Smooth muscle cell of the pulmonary artery (primary cell): ENCODE measurements at places on chromosomes 16 and 17. TPM values are rescaled to one million over a fixed set of nuclear protein-coding genes. Genes with fewer than 3 reads are reported as not detected.

Gene FMNL1
- 0.10 and 0.33 TPM in 2 replicates for total RNA-seq

Gene SOX15
- 0.07 and 0.26 TPM in 2 replicates for total RNA-seq

Gene CPHXL2
- not detected in 2 replicates for total RNA-seq

Gene GOSR2
- 61.6 and 65.1 TPM in 2 replicates for total RNA-seq

Gene TLCD2
- 3.8 and 4.8 TPM in 2 replicates for total RNA-seq

Gene TRAF4
- 15.6 and 32.4 TPM in 2 replicates for total RNA-seq

Gene MYO15A
- total RNA-seq, result 1.4 and 1.9 TPM in 2 replicates

Gene NHERF1
- total RNA-seq, result 13.0 and 14.5 TPM in 2 replicates

Gene ENPP7
- total RNA-seq, result not detected in 2 replicates

Gene ITGB4
- 0.13 and 0.69 TPM in 2 replicates for total RNA-seq

Gene LAT
- 0.78 and 2.3 TPM in 2 replicates for total RNA-seq

Gene SULT1A1
- total RNA-seq, result 0.50 and 3.8 TPM in 2 replicates

Gene GAST
- not detected in 2 replicates for total RNA-seq

Gene CES5A
- not detected in 2 replicates for total RNA-seq
